Vagina (tissue), 2 donors: ENCODE measurements at places on chromosomes 1 and 21. TPM values are rescaled to one million over a fixed set of nuclear protein-coding genes. Genes with fewer than 3 reads are reported as not detected.
A peak's percentile ranks its signal among the peaks of the same experiment; 100 is the strongest.

Gene TTLL7
- 15.0 TPM for total RNA-seq

- H3K4me1 ChIP-seq, result peaks cover 57% of the 10 kb centered on the region
- no peaks in the 10 kb centered on the region for H3K36me3 ChIP-seq
- no peak for DNase-seq
- no peaks in the 10 kb centered on the region for H3K27me3 ChIP-seq
These were observed 13.5 kb downstream of the CRABP2 start for GRCh38 chr1:156691665-156692440.

GRCh38 chr1:214476986-214477870, 74.2 kb downstream of the PTPN14 start:
- peak overlapping the region; percentile 36 for H3K27ac ChIP-seq
- no peaks in the 10 kb centered on the region for H3K27me3 ChIP-seq
- H3K36me3 ChIP-seq, result no peaks in the 10 kb centered on the region
- no peak overlapping the region for H3K4me3 ChIP-seq

GRCh38 chr1:219339466-219339865, 165.8 kb downstream of the LYPLAL1 start:
- no peaks in the 10 kb centered on the region for H3K4me1 ChIP-seq
- H3K4me3 ChIP-seq, result no peak overlapping the region
- H3K36me3 ChIP-seq, result no peaks in the 10 kb centered on the region
- no peaks in the 10 kb centered on the region for H3K27me3 ChIP-seq
- DNase-seq, result no peak
- H3K27ac ChIP-seq, result no peak overlapping the region

DNA sequence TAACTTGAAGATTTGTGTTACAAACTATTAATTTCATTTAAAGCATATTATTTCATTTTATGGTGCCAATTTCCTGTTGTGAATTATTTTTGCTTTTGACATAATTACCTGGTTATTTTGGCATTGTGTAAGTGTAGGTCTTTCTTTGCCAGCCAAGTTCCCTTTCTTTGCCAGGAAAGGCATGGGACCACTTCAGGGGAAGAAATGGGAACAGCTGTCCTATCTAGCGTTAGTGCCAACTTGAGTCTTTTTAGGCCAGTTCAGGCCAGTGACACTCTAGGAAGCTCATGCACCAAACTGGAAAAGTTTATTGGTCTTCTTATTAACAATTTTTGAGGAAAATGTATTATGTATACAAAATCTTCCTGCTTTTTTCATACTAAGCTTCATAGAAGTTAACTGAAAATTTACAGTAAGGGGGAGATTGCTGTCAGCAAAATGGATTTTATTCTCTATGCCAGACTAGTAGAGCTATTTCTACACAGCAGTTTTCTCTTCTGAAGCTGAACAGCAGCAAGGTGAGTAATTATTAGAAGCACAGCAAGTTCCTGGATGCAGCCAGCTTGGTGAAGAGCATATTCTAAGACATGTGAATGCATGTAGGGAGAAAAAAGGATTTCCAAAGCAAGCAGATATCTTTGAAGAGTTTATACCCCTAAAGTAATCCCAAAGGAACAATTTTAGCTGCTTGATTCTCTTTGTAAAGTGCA, 914.6 kb upstream of the ADGRL4 start:
- H3K4me3 ChIP-seq, result no peak overlapping the region
- no peak overlapping the region for H3K27ac ChIP-seq
- no peaks in the 10 kb centered on the region for H3K36me3 ChIP-seq
- H3K27me3 ChIP-seq, result no peaks in the 10 kb centered on the region
- DNase-seq, result no peak

DNA sequence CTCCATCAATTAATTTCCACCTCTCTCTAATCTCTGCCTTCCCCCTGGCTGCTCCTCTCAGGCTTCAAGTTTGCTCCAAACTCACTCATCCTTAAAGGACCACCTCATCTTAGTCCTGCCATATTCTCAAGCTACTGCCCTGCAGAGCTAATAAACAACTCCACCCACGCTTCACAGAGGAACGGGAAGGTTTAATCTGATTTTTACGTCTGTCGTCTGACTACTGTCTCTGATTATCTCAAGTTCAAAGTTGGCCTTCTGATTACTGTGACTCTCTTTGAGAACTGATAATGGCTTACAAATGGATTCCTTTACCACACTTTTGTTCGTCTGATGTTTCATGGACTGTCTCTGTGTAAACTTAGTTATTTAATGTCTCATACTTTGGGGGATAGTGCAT, 7.6 kb upstream of the CPT2 start:
- DNase-seq, result no peak
- no peaks in the 10 kb centered on the region for H3K27me3 ChIP-seq
- no peaks in the 10 kb centered on the region for H3K36me3 ChIP-seq
- no peak overlapping the region for H3K4me3 ChIP-seq

DNA sequence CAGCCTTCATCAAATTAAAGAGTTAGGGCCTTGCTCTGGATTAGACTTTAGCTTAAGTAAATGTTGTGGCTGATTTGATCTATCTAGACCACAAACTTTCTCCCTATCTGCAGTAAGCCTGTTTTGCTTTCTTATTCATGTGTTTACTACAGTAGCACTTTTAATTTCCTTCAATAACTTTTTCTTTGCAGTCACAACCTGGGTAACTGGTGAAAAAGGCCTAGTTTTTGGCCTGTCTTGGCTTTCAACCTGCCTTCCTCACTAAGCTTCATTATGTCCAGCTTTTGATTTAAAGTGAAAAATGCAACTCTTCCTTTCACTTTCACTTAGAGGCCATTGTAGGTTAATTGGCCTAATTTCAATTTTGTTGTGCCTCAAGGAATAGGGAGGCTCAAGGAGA, 12.5 kb upstream of the LPGAT1 start:
- no peaks in the 10 kb centered on the region for H3K27me3 ChIP-seq
- no peak overlapping the region for H3K27ac ChIP-seq
- no peak overlapping the region for H3K4me3 ChIP-seq
- H3K36me3 ChIP-seq, result no peaks in the 10 kb centered on the region
- H3K4me1 ChIP-seq, result peaks cover 15% of the 10 kb centered on the region
- DNase-seq, result no peak

DNA sequence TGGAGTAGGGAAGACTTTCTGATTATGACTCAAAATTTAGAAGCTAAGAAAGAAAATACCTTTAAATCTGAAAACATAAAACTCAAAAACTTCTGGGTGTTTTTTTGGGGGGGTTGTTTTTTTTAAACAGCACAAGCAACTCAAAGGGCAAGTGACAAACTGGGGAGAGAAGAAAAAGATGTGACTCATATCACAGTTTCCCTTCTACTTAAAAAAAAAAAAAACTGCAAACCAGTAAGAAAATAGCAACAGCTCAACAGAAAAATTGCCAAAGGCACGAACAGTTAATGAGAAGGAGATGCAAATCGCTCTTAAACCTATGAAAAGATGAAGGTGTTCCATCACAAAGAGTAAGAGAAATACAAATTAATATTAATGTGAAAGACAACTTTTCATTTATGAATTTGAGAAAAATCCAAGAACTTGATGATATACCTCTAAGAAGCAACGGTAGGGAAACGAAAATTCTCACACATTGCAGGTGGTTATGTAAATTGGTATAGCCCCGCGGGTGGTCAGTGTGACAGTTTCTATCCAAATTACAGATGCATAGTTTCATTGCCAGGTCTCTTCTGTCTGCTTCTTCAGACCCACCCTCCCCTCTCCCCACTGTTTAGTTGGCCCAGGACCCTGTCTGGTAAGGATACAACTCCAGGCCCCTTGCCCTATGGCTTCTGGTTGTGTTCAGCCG, 9.0 kb downstream of the IFNAR2 start:
- no peak overlapping the region for H3K4me3 ChIP-seq
- no peak overlapping the region for H3K27ac ChIP-seq
- DNase-seq, result no peak
- peaks cover 7% of the 10 kb centered on the region for H3K36me3 ChIP-seq
- peaks cover 8% of the 10 kb centered on the region for H3K4me1 ChIP-seq

DNA sequence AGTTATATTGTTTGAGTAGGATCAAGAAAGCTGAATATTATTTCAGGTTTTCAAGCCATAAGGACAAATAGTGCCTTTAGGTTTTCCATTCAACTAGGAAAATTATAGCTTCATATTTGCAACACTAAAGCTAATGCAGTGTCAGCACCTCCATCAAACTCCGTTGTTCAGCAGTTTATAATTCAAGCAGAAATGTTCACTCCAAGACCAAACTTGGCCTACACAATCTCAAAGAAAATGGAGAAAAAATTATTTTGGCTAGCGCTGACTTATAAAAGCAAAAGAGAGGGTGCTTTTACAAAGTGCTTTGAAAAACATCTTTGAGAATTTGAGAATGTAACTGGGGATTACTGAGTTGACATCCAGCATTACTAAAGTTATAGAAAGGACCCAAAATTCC, 1.4 kb downstream of the SPAG17 start:
- no peak overlapping the region for H3K4me3 ChIP-seq
- no peaks in the 10 kb centered on the region for H3K36me3 ChIP-seq
- H3K27me3 ChIP-seq, result no peaks in the 10 kb centered on the region
